Mesothelial cell of epicardium (in vitro differentiated cells): ENCODE measurements at places on chromosomes 11 and 22.

GRCh38 chr22:42830161-42830560 is 26.9 kb downstream of the ARFGAP3 start:
- DNase-seq = no peak

DNA sequence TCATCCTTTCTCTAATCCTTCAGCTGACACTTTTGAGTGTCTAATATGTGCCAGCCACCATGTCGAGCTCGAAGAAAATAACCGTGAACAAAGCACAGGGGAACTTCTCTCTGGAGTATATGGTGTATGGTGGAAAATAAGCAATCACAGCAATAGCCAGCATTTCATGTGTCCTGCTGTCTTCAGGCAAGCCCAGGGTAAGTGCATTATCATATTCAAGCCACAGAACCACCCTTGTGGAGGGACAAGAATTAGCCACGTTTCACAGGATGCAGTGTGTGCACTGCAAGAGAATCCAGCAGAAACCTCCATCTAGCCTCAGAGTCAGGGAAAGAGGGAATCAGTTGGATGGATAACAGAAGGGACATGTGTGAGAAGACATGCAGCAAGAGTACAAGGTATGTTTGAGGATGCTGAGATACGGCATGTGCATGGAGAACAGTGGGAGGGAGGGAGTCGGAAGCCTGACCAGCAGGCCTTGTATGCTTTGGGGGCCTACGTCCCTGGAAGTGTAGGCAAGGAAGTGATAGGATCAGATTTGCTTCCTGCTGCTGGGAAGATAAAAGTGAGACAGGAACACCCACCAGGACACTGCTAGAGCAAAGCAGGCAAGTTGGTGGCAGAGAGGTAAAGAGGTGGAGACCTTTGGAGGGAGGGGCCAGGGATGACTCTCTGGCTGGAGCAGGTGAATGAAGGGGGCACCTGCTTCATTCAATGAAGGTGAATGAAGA is 14.7 kb upstream of the GNAZ start:
- no peak for DNase-seq

GRCh38 chr11:134751031-134751585 is 339.1 kb upstream of the B3GAT1 start:
- no peak for DNase-seq

DNA sequence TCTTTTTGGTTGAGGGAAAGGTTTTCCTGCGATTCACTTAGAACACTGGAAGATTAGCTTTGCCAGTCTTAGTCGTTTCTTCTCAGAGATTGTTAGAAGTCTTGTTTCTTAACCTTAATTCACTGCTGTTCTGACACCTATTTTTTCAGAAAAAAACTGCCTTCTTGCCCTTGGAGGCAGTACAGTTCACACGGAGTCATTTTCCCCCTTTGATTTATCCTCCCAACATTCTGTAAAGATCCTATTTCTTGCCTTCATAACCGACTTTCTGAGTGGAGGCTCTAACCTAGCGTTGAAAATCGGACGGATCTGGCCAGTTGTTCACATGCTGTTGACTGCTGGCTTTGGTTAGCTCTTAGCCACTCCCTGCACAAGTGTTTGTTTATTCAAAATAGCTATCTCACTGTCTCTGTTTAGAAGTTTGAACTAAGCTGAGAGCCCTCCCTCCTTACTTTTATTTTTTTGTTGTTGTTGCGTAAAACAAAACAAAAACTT is 737 bp downstream of the BCL2L13 start:
- no peak for DNase-seq

- DNase-seq = no peak
Observed at GRCh38 chr11:68940651-68941323, 37.1 kb downstream of the IGHMBP2 start.

- DNase-seq = no peak
Observed at GRCh38 chr11:94507485-94507884, 4.8 kb upstream of the C11orf97 start.

GRCh38 chr22:32880061-32880460 is 78.6 kb downstream of the TIMP3 start:
- DNase-seq = no peak

GRCh38 chr11:45232341-45233080 is 53.6 kb downstream of the SYT13 start:
- DNase-seq = no peak

GRCh38 chr11:19843079-19843478 is 130.4 kb downstream of the NAV2 start:
- DNase-seq = no peak

DNA sequence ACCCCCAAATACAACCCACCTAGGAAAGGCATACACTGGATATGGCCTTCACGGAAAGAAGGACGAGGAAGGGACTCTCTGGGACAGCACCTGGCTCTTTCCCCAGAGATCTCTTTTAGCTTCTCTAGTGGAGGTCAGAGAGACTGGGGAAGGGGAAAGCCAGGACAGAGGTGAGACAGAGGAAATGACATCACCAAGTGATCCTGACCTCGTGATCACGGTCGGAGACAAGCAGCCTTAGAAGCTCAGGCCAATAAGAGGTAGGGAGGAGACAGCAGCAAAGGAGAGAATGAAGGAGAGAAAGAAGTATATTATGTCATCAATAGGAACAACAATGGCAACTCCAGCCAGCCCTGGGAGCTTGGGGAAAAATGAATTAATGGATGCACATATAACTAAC is 15.4 kb upstream of the TMPRSS13 start:
- no peak for DNase-seq

GRCh38 chr11:112615891-112616290 is 345.3 kb upstream of the NCAM1 start:
- no peak for DNase-seq

GRCh38 chr11:76629116-76629852 is 41.3 kb downstream of the LRRC32 start:
- DNase-seq = no peak

DNA sequence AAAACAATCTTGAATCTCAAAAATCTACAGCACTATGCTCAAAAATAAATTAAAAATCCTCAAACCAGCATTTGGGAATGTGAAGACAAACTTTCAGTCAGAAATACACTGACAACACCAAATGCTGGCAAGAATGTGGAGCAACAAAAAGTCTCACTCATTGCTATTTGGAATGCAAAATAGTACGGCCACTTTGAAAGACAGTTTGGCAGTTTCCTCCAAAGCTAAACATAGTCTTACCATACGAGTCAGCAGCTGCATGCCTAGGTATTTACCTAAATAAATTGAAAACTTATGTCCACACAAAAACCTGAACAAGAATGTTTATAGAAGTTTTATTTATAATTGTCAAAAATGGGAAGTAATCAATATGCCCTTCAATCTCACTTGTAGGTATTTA is 904.2 kb upstream of the LRRC4C start:
- no peak for DNase-seq

- no peak for DNase-seq
Observed at GRCh38 chr11:47392546-47393162, 14.3 kb upstream of the SPI1 start.

- DNase-seq = no peak
Observed at GRCh38 chr11:107859459-107860239, 1.1 kb upstream of the SLC35F2 start.

DNA sequence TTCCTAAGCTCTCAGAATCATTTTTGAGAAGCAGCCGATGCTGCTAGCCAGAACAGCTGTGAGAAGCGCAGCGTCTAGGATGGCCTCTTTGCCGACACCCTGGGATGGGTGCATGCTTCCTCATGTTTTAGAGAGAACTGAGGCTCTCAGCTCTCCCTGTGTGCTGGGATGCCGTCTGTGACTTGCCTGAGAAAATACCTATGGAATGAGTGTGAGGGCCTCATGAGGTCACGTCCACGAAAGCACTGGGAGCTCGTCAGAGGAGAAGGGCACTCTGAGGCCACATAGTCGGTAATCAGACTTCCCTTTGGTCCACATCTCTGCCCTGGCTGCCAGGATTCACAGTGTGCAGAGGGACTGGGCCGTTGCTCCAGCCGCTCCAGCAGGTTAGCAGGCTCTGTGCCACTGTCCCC is 54.7 kb downstream of the MICAL3 start:
- DNase-seq = no peak

DNA sequence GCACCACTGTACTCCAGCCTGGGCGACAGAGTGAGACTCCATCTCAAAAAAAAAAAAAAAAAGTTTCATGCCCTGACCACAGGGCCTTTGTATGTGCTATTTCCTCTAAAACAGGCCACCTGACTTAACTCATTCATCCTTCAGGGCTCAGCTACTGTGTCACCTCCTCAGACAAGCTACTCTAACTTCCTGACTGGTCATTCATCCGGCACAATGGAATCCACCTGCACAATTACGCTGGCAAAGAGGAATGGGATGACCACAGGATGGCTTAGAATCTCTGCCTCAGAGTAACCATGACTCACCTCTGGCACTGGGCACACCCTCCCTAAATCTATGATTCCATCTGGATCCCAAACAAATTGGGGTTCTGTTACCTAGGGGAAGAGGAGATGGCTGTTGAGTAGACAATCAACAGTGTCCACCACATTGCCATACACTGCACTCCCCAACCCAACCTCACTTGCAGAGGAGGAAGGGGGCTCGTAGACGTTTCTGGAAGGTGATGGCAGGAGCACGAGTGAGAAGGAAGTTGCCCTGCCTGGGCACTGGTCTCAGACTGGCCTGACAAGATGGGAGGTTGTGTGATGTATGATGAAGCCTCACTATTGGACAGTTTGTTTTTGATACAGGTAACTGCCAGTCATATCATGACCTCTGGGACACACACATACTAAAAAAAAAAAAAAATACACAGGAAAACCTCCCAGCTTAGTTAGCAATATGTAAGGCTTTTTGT is 22.8 kb upstream of the HMOX1 start:
- no peak for DNase-seq

GRCh38 chr11:76075716-76076115 is 130.6 kb downstream of the WNT11 start:
- DNase-seq = no peak
